ENCODE measurements at places on chromosomes 16 and 17.

GRCh38 chr16:4231367-4231766 lies 10.5 kb downstream of the SRL start:
- DNase-seq: no peak

DNA sequence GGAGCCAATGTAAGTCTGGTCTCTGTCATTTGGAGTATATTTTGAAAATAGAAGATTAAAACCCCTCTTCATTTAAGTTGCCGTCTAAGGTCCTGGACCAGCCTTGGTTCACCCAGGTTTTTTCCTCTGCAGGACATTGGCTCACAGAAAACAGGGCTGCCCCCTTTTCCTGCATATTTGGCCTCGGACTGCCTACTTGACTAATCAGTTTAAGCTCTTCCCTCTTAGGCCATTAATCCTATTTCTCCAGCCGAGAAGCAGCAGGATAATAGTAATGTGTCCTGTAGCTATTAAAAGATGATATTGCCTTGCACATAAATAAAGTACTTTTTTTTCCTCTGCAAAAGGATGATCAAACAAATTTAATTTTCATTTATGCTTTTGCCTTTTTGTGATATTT lies 52.1 kb downstream of the PRKCA start:
- no peak for DNase-seq

GRCh38 chr17:82661717-82662683 lies 13.8 kb upstream of the WDR45B start:
- DNase-seq: no peak

DNA sequence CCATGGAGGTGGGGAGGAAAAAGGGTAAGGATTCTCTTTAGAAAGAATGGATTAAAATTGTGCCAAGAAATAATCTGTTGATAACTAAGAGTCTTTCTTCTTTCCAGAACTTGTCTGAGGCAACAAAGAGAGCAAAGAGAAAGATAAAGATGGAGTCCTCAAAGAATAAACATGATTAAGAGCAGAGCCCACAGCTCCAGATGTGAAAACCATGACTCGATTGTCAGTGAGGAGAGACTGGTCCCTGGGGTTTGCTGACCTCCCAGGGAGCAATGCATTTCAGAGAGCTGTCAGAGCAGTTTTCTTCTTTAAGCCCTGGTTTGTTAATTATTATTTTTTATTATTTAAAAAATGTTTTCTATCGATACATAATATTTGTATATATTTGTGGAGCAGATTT lies 74.6 kb downstream of the TMEM100 start:
- DNase-seq: no peak

GRCh38 chr17:19928299-19928698 lies 49.3 kb downstream of the AKAP10 start:
- no peak for DNase-seq

All from DMS 273 treated with DMSO at 0.1 percent for 48 hours (cell line).